SHP77 treated with DMSO at 0.1 percent for 48 hours (cell line): ENCODE measurements at places on chromosomes 12 and 14.

- peak; percentile 39 for DNase-seq
Measured at GRCh38 chr12:103799857-103800771, 40.9 kb downstream of the NT5DC3 start.

DNA sequence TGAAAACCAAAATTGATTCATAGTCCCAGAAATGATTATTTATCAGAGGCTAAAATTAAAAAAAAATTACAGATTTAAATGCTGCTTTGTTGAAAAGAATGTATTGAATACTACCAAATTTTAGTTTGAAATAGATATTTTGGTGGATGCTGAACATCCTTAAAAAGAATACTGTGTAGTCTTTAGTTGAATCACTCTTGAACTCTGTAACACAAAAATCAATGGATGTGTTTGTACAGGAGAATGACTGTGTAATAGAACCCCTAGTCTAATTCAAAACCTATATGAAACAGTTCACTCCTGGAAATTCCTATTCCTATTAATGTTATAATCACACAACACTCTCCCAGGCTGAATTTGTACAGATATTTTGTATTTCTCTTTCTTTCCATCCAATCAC, 1.5 kb upstream of the TSPAN8 start:
- DNase-seq: no peak

GRCh38 chr14:99075771-99076375, 196.1 kb downstream of the BCL11B start:
- DNase-seq: no peak

GRCh38 chr12:64687816-64688215, 71.4 kb downstream of the GNS start:
- DNase-seq: no peak

DNA sequence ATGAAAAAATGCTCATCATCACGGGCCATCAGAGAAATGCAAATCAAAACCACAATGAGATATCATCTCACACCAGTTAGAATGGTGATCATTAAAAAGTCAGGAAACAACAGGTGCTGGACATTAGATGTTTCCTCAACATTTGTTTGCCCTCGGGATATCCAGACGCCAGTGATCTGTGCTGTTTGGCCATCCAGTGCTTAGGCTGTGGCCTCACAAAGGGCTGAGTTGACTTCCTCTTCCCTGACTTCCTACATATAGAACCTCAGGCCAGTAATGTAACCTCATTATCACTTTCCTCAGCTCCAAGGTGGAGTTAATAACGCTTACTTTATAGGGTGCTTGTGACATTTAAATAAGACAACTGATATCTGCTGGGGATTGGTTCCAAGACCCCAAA, 51.8 kb downstream of the SLC15A5 start:
- no peak for DNase-seq

DNA sequence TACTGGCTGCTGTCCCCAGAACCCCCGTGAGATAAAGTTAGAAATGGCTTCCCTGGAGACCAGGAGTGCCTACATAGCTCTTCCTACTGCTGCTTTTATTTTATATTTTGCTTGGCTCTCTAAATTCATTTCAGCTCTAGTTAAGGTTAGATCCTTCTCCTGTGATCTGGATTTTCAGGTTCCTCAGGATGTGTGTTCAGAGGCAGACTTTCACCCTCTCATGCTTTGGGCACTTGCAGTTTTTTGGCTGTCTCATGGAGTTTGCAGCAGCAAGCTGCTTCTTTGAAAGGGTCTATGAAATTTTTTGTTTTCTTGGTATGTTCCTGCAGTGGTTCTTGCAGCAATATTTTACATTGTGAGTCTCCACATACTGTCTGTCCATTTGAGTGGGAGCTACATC, 93.3 kb downstream of the ATP23 start:
- DNase-seq: no peak

DNA sequence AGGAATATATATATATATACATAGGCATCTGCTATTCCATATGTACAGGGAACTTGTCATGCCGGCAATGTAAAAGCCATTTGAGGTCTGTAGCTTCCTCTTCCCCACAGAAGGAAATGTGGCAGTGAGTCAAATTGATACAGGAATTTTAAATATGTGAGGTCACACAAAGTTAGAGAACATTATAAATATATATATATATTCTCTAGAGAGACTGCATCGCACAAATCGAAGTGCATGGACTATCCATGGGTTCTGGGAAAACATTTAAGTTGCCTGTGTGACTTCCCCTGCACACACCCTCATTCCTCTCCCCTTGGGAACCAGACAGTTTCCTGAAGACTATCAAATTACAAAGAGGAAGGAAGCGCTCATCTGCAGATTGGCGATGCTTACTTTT, 100.9 kb upstream of the CCDC91 start:
- no peak for DNase-seq

DNA sequence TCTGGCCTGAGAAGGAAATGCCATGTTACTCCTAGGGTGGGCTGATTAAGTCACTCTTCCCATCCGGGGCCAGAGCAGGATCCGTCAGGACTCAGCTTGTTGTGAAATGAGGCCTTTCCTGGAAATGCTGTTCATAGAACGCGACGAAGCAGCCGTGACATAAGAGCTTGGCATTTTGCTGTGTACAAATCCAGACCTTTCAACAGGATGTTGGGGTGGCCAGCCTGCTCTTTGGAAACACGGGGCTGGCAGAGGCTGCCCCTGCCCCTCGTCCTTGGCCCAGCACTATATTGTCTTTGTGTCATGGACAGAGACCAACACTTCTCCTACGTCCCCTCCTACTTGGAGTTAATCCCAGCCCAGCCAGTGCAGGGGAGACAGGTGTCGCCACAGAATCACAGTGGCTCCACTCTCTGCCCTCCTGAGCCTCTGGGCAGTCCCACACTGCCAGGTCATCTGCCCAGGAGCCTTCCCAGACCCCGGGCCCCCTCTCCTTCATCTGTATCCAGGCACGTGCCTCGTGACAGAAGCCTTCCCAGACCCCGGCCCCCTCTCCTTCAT, 18.6 kb upstream of the EIF5 start:
- DNase-seq: no peak

- no peak for DNase-seq
Measured at GRCh38 chr14:102949062-102949800, 26.8 kb downstream of the AMN start.
